Bone marrow (tissue), 2 donors: ENCODE measurements at places on chromosomes 1 and 21.
A peak's percentile ranks its signal among the peaks of the same experiment; 100 is the strongest.

GRCh38 chr21:18917622-18918021 is 514.0 kb upstream of the TMPRSS15 start:
- no peak for DNase-seq

- no peak for DNase-seq
Measured at GRCh38 chr21:36337099-36337509, 17.1 kb downstream of the MORC3 start.

GRCh38 chr1:119370748-119371147 is 2.2 kb downstream of the HAO2 start:
- DNase-seq: no peak

GRCh38 chr21:35792569-35793305 is 267.6 kb downstream of the SETD4 start:
- DNase-seq: no peak

DNA sequence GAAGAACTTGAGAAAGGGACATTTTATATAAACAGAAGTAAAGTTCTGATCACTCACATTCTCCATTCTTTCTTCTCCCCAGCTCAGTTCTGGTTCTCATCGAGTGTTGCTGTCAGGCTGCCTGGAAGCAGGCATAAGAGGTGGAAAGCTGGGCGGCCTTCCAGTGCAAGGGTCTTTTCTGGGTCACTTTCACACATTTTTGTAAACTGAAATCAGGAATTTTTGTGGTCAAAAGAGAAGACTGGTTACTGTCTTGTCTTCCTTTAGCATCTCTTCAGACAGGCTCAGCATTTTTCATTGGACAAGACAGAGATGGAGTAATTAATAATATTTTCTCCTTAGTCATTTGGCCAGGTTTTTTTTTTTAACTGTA is 93.7 kb downstream of the CTH start:
- DNase-seq: no peak

GRCh38 chr1:46527474-46528296 is 23.8 kb downstream of the KNCN start:
- DNase-seq: peak; percentile 53

DNA sequence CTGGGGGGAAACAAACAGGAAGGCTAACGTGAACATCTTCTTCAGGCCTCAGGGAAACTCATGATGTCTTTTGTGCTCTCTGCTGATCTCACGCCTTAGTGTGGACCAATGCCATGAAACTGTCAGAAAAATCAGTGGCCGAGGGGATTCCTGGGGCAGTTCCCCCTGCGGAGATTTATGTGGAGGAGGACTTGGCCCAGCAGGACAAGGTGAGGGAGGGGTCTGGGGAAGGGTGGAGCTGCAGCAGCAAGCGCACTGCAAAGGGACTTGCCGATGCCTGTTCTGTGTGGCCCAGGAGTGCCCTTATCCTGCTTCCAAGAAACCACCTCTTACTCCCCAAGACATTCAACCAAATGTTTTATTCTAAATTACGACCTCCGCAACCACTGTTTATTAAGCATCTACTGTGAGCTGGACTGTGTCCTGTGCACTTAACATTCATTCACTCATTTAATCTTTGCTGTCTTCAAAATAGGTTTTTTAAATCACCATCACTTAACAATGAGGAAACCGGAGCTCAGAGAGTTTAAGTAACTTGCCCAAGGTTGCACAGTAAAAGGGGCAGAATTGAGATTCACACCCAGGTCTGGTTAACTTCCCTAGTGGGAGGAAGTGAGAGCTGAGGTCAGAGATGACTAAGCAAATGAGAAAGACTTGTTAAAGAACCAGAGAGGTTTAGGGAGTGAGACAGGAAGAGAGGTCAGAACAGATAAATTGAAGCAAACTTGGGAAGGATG is 49.7 kb downstream of the FHAD1 start:
- no peak for DNase-seq

GRCh38 chr1:211935448-211935970 is 99.8 kb downstream of the INTS7 start:
- no peak for DNase-seq

GRCh38 chr1:53328009-53328461 is at the start of gene LRP8:
Gene LRP8 (minus strand): TSS chr1:53328070. CDS start chr1:53327912, 158 bp downstream.
- DNase-seq: peak; percentile 26
